ENCODE measurements at places on chromosomes 1 and 21.

DNA sequence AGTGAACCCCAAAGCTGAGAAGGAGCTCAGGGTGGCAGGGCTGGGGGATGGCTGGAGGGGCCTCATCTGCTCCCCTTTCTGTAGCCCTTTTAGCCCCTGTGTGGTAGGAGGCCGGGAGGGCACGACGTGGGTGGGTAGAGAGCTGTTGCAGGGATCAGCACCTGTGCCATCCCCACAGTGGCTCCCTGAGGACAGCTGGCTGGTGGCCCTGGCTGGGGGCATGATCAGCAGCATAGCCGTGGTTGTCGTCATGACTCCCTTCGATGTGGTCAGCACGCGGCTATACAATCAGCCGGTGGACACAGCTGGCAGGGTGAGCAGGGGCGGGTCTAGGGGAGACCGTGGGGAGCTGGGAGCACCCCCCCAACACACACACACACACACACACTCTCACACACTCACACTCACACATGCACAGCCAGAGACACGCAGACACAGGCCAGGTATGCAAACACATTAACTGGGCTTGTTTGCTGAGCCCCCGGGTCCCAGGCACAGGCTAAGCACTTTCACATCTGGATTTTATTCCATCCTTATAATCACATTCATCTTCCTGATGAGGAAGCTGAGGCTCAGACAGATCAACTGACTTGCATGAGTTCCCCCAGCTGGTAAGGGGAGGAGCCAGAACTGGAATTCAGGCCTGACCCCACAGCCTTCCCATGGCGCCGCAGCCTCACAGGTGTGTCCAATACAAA, 2.5 kb downstream of the SLC25A34 start:
- ATAC-seq, result no peak

GRCh38 chr21:43827015-43827611, 37.7 kb downstream of the RRP1 start:
- peak; percentile 56 for ATAC-seq

- ATAC-seq, result no peak
Measured at GRCh38 chr1:148293651-148294050, 141.6 kb upstream of the NBPF11 start.

DNA sequence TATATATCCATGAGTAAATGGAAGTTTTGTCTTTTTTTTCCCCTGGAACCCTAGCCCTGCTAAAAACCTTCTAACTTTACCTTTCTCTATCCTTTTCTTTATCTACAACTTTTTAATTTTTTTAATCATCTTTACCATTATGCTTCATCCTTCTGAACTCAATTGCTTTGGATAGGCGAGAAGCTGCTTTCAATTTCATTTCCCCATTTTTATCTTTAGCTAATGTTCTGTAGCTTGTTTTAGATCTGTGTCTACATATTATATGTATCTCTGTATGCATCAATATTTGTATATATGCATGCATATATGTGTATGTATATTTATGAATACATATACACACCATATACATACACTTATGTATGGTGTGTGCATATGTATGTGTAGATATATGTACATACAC, 57.4 kb downstream of the PTPRC start:
- ATAC-seq, result no peak

GRCh38 chr1:204499511-204500468, 5.2 kb upstream of the PIK3C2B start:
- no peak for ATAC-seq

DNA sequence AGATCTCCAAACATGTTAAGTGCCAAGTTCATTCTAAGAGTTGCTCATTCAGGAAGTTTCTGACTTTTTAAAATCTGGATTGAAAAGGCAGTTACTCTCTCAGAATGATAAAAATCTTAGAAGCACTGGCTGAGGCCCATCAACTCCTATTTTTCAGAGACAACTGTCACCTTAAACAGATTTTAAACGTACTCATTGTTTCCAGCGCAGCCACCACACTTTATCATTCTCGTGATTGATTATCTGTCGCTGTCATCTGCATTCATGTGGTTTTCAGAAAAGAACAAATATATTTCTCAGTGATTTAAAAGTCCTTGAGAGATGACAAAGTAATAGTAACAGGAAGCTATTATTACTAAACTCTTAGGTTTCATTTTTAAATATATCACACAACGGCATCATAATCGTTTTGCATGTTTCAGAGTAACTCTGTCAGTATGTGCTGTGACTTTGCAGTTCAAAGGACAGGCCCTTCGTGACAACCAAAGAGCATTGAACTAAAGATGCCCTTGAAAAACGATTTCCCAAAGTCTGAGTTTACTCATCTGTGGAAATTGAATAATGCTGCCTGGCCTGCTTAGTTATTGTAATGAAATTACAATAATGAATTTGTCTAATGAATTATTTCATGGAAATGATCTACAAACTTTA, 14.9 kb upstream of the KCNK1 start:
- no peak for ATAC-seq

DNA sequence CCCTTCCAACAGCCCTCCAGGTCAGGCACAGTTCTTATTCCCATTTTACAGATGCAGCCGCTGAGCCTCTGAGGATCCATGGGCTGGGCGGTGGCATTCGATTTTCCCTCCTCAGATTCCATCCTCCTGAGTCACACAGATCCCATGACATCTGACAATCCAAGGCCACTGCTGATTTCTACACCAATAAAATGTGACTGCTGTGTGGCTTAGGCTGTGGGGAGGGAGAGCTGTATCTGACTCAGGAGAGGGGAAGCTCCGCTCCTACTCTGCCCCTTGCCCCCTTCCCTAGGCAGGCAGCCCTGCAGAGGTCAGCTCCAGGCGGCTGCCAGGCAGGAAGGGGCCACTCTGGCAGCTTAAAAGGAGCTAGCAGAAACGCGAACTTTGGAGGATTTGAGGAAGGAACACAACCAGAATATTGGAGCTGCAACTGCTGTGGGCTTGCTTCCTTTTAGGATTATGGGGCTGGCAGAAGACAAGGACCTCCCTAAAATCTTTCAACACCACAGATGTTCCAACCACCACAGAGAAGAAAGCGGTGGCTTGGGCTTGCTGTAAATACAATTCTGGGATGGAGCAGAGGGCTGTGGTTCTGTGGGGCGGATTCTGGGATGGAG, 50.0 kb downstream of the MRPL37 start:
- ATAC-seq, result no peak

DNA sequence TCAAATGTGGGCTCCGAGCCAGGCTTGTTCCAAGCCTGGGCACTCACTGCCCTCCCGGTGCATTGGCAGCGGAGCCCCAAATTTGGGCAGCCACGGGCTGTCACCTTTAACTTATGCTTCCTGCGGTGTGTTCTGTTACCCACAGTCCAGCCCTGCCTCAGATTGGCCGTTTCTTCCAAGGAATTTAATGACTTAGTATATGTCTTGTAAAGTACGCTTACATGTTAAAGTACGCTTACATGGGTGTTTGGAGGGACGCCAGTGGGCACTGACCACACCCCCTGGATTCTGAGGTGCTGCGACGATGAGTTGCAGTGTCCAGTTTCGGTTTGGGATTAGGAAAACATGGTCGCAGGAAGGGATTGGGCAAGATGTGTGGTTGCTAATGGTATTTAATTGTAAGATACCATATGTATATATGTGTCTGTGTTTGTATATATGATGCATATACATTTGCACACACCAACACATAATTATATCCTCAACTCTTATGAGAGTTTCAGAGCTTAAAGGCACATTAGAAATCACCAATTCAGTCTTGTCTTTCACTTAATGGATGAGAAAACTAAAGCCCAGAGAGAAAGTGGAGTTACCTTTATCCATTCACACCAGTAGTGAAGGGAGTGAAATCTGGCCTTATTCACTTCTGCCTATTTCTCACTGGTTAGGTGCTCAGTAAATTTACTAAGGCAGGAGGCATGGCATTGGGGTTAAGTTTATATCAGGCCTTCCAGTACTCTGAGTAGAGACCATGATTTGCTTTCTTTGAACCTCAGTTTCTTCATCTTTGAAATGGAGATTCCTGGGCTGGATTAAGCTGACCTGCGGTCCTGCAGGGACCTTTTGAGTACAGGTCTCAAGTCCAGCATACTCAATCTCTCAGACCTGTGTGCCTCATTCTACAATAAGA, 1.0 kb downstream of the SMYD2 start:
- peak; percentile 43 for ATAC-seq

All from esophagus mucosa (tissue), 1 donor.